ENCODE measurements at places on chromosomes 2 and 18. TPM values are rescaled to one million over a fixed set of nuclear protein-coding genes. Genes with fewer than 3 reads are reported as not detected.

DNA sequence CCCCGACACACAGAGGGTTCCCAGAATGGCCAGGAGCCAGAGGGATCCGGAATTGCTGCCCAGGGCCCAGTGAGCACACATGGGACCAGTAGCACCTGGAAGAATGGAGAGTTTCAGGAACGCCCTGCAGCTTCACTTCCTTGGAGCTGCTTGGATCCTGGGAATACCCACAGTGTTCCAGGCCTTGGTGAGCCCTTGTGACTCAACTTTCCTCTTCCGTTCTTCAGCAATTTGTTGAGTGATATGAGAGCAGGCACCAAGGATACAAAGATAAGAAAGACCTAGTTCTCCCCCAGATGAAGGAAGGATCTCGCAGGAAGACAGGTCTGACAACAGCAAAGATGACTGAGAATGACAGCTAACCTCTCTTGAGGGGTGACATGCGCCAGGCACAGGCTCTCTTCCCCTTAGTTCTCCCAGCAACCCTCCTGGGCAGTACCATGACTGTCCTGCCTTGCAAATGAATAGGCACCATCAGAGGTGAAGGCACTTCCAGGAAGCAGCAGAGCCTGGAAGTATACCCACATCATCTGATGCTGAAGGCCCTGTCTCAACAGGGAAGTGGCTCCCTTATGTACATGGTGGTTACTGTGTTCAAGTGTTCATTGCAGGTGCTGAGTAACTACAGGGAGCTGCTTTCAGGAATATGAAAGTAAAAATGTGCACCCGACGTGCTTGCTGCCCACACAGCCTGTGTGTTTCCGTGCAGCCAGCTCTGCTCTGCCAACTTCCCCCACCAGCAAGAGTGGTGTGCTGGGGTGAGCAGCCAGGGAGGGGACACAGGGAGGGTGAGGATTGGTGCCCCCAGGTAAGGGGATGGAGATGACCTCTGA, 116.2 kb downstream of the STPG4 start:
- no peak for DNase-seq
- H3K4me1 ChIP-seq = peaks cover 25% of the 10 kb centered on the region
- peaks cover 21% of the 10 kb centered on the region for H3K36me3 ChIP-seq
- no peak overlapping the region for H3K27ac ChIP-seq
- H3K27me3 ChIP-seq = no peaks in the 10 kb centered on the region
- no peak overlapping the region for H3K4me3 ChIP-seq

DNA sequence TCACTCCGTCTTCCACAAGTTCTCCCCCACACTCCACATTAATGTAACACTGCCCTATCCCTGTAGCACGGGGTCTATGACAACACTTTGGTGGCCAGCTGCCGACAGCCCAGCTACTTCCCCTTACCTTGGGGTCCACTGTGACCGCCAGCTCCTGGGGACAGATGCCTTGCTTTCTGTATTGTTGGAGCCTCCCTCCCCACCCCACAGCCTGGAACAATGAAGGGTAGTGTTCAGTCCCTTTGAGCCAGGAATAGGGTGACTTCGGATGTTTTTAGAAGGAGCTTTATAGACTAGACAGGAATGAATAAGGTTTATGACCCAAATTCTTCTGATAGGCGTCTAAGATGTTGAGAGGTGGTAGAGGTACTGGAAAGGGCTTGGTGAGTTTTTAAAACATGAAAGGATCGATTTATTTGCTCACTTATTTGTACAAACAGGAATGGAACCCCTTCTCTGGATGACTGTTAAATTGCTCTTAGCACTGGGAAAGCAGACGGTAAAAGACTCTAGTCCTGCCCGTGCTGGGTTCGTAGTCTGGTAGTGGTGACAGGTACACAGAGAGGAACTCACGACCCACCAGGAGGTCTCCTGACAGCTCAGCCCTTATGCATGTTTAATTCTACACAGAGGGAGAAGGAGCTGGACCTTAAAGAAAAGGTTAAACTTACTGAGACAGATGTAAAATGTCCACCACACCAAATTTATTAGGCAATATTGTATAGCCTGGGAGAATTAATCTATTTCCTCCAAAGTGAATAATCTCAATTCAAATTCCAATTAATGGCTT, 90.9 kb downstream of the MYCN start:
- H3K36me3 ChIP-seq = no peaks in the 10 kb centered on the region
- DNase-seq = no peak
- H3K27ac ChIP-seq = no peak overlapping the region
- no peaks in the 10 kb centered on the region for H3K4me1 ChIP-seq
- no peak overlapping the region for H3K4me3 ChIP-seq

Gene ANKRD12
- total RNA-seq = 148 TPM

- H3K4me1 ChIP-seq = peaks cover 8% of the 10 kb centered on the region
- H3K36me3 ChIP-seq = no peaks in the 10 kb centered on the region
- peaks cover 5% of the 10 kb centered on the region for H3K27me3 ChIP-seq
- H3K4me3 ChIP-seq = no peak overlapping the region
- no peak overlapping the region for H3K27ac ChIP-seq
These were observed 55.0 kb upstream of the SERPINB2 start for GRCh38 chr18:63832470-63832869.

DNA sequence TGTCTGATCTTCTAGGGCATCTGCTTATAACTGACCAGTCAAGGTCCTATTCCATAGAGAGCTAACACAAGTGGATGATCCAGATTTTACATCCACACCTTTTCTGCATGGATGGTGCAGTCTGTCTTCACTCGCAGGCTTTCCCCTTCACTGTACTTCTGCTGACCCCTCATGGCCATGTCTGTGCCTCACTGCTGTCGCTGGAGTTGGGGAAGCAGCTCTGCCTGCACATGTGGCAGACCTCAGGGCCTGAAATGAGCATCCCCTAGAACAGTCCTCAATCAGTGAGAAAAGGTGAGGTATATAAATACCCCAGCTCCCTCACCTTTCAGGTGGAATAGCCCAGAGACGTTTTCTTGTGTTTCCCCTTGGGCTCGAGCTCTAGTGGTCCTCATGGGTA, 233.8 kb downstream of the ANKRD36B start:
- no peaks in the 10 kb centered on the region for H3K4me1 ChIP-seq
- H3K27ac ChIP-seq = no peak overlapping the region
- H3K27me3 ChIP-seq = peaks cover 4% of the 10 kb centered on the region
- H3K36me3 ChIP-seq = no peaks in the 10 kb centered on the region
- no peak overlapping the region for H3K4me3 ChIP-seq
- no peak for DNase-seq

DNA sequence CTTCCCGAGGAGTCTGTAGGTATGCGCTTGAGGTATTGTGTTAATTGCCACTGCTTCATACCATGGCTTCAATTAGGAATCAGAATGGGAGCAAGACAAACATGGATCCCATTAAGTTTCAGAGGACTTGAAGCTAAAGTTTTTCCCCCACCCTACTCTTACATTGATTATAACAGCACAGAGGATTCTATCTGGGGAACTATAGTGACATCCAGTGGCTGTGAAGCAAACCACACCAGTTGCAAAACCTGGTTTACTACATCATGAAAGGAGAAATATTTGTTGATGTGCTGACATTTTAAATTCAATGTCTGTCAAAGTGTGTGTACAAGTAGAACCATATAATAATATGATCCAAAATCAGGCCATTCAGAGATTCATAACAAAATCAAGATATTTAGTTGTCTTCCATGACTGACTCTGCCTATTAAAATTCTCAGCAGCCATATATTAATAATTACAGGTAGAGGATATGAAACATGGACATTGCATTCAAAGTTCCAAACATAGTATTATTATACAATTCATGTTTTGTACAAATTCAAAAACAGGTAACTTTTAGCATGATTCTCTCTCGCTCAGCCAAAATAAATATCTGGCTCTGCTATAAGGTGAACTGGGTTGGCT, 82.9 kb downstream of the GRB14 start:
- no peak for DNase-seq
- no peak overlapping the region for H3K27ac ChIP-seq
- H3K4me1 ChIP-seq = no peaks in the 10 kb centered on the region
- H3K4me3 ChIP-seq = no peak overlapping the region

- H3K27ac ChIP-seq = no peak overlapping the region
- no peaks in the 10 kb centered on the region for H3K4me1 ChIP-seq
- DNase-seq = no peak
- no peak overlapping the region for H3K4me3 ChIP-seq
- no peaks in the 10 kb centered on the region for H3K27me3 ChIP-seq
- H3K36me3 ChIP-seq = no peaks in the 10 kb centered on the region
These were observed 46.7 kb upstream of the B3GNT7 start for GRCh38 chr2:231348704-231349373.

DNA sequence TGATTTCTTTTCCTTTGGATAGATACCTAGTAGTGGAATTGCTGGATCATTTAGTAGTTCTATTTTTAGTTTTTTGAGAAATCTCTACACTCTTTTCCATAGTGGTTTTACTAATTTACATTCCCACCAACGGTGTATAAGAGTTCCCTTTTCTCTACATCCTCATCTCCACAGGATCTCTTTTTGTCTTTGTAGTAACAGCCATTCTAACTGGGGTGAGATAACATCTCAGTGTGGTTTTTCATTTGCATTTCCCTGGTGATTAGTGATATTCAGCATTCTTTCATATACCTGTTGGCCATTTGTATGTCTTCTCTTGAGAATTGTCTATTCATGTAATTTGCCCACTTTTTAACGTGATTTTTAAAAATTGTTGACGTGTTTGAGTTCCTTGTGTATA, 13.8 kb downstream of the RFTN2 start:
- H3K27ac ChIP-seq = no peak overlapping the region
- no peaks in the 10 kb centered on the region for H3K36me3 ChIP-seq

GRCh38 chr18:62767321-62767720, 52.0 kb downstream of the PHLPP1 start:
- H3K27ac ChIP-seq = no peak overlapping the region
- no peaks in the 10 kb centered on the region for H3K4me1 ChIP-seq
- no peak overlapping the region for H3K4me3 ChIP-seq
- DNase-seq = no peak
- H3K27me3 ChIP-seq = no peaks in the 10 kb centered on the region
- H3K36me3 ChIP-seq = no peaks in the 10 kb centered on the region

- H3K4me1 ChIP-seq = no peaks in the 10 kb centered on the region
- no peak overlapping the region for H3K4me3 ChIP-seq
- peaks cover 66% of the 10 kb centered on the region for H3K36me3 ChIP-seq
- H3K27ac ChIP-seq = no peak overlapping the region
- DNase-seq = no peak
These were observed 35.8 kb downstream of the MARCHF7 start for GRCh38 chr2:159748089-159748488.

Gene CNDP1
- 0.31 TPM for total RNA-seq

Gene GCG
- not detected for total RNA-seq

DNA sequence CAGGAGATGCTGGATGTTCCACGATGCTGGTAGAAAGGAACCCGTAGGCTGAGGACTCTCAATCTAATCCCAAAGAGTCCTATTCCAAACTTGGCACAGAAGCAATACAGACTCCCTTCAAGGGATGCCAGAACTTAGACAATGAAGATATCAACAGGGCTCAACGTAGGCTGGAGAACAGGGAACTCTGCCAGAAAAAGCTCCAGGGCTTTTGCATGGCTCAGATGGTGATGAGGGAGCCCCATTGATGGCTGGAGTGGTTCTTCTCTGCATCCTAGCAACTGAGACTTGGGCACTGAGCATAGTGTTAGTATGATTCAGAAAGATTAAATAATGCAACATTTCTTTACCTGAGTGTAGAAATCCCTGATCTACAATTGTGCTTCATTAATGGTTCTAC, 117.2 kb upstream of the NCK2 start:
- no peaks in the 10 kb centered on the region for H3K4me1 ChIP-seq
- H3K27ac ChIP-seq = no peak overlapping the region
- H3K36me3 ChIP-seq = no peaks in the 10 kb centered on the region

GRCh38 chr2:17084877-17085276, 419.2 kb upstream of the CYRIA start:
- no peaks in the 10 kb centered on the region for H3K27me3 ChIP-seq
- no peaks in the 10 kb centered on the region for H3K4me1 ChIP-seq
- H3K27ac ChIP-seq = no peak overlapping the region
- no peaks in the 10 kb centered on the region for H3K36me3 ChIP-seq
- no peak for DNase-seq
- H3K4me3 ChIP-seq = no peak overlapping the region

GRCh38 chr2:80496775-80497174, 192.2 kb upstream of the LRRTM1 start:
- no peak for DNase-seq
- H3K4me3 ChIP-seq = no peak overlapping the region
- H3K27ac ChIP-seq = no peak overlapping the region

DNA sequence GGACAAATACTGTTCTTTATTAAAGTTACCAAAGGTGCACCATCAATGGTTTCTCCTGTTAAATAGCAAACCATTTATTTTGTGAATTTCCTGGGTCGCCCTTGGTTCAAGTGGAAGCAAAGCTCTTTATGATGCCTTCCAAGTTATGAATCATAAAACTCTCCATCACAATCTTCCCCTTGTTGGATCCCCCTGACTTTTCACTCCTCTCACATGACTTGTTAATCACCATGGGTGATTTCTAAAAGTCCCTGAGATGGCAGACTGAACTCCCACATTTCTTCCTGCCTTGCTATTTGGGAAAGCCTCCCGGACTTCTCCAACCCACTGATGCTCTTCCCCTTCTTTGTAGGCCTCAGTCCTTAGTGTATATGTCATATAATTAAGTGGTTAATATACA, 176.0 kb downstream of the THADA start:
- H3K27ac ChIP-seq = no peak overlapping the region
- no peak for DNase-seq
- H3K4me1 ChIP-seq = peaks cover 8% of the 10 kb centered on the region

Gene PSME4
- 140 TPM for total RNA-seq

DNA sequence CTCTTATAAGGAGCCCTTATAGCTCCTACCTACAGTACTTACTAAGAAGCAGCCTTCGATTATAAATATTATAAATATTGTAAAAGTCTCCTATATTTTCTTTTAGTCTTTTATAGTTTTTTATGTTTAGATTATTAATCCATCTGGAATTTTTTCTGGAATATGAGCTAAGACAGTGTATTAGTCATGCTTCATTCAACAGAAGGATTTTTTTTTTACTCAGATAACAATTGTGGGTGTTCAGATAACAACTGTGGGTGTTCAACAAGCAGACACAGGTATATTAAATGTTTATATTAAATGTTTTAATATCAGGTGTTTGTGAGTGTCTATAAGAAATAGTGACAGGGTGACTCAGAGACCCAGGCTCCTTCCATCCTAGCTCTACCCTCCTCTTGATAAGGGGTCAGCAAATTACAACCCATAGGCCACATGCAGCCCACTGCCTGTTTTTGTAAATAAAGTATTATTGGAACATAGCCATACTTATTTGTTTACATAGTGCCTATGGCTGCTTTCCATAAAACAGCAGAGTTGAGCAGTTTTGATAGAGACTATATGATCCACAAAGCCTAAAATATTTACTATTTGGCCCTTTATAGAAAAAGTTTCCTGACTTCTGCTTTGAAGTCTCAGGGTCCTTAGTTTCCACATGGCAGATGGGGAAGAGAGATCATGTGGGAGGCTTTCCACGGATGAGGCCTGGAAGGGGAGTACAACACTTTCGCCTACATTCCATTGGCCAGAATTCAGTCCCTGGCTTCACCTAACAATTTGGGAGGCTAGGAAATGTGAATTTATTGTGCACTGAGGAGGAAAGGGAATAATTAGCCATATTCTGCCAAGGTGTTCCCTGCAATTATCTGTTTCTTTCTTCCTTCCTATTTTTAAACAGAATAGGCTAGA, 4.3 kb upstream of the SPATS2L start:
- no peaks in the 10 kb centered on the region for H3K27me3 ChIP-seq
- no peaks in the 10 kb centered on the region for H3K36me3 ChIP-seq
- H3K4me3 ChIP-seq = no peak overlapping the region
- DNase-seq = no peak
- peaks cover 8% of the 10 kb centered on the region for H3K4me1 ChIP-seq
- no peak overlapping the region for H3K27ac ChIP-seq

Gene IL1R2
- 0.66 TPM for total RNA-seq

Gene POTEJ
- total RNA-seq = not detected

- no peaks in the 10 kb centered on the region for H3K4me1 ChIP-seq
- no peak overlapping the region for H3K27ac ChIP-seq
- DNase-seq = no peak
These were observed 132.0 kb downstream of the ZNF804A start for GRCh38 chr2:184730288-184730687.
